ENCODE measurements at places on chromosomes 12 and 14.

DNA sequence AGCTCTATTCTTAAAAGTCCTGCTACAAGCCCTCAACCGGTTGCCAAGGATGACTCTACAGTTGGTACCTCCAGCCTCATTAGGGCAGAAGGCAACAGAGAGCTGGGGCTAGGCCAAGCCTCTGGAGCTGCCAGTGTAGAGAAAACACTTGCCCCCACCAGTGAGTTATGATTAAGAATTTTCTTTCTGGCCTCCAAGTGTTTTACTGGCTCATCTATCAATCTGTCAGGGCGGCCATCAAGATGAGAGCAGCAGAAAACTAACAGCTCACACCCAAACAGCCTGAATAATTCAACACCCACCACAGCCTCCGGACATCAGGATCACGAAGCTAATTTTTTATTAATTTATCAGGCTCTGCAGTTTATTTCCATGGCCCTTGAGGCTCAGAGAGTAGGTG is 40.7 kb upstream of the CMKLR1 start:
- DNase-seq = no peak

- DNase-seq = no peak
Observed at GRCh38 chr14:73237786-73238423, 599 bp downstream of the PAPLN start.

DNA sequence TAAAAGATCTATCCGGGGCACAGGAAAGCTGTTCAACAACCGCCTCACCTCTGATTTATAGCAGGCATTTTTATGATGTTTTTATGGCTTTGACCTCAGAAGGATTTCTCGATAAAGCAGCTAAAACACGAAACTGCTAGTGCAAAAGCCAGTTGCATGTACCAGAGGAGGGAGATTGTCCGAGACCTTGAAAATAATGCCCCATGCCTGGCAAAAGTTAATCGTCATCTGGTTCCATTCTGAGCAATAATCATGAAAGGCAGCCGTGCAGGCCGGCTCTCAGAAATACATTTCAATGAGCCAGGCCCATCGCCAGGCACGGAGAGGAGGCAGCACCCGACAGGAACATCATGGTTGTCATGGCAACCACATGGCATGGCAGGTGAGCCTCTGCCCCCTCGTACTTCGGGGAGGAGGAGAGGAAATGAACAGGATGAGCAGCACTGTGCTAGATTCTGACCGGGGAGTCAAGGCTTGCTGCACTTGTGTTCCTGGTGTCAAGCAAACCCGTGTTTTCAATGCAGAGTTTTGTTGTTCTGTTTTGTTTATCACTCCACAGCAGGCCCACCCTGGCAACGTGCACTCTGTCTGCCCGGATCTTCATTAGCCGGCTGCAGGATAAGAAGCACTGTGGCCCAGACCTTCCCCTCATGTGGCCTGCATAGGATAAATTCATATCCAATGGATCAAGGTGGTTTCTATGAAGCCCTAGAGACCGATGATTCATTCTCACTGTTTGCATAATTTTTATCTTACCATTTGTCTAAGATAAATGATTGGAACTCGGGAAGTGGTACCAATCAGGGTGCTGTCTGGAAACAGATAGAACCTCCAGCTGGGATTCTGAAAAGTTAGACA is 160.2 kb downstream of the RIMBP2 start:
- DNase-seq = no peak

DNA sequence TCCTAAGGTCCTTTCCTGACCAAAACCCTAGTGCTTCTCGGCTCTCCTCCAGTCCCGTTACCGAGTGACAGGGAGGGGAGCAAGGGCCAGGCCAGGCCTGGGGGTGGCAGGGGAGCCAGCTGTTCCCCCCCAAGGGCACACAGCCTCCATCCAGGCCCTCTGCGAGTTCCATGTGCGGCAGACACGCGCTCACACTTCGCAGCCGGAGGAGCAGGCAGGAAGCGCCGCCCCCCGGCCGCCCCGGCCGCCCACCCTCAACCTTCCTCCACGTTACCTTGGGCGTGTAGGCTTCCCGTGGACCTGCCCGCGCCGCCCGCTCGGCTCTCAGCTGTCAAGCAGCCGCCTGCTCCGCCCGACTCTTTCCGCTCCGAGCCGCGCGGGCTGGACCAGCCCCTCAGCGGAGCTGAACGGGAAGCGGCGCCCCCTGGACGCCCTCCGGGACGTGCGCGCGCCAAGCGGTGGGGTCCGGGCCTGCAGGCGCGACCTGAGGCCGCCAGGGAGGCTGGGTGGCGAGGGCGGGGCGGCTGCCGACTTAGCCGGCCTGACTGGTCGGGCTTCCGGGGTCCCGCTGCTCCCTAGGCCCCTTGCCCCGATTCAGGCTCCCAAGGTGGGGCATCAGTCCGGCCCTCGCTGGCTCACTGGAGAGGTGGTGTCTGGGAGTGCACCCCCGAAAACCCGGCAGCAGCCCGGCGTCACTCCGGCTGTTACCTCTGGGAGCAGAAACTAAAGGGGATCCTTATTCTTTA is at the start of gene CRACR2A:
TSS of gene CRACR2A (minus strand) at position 369 of the 746 bp plus-strand sequence. CDS start 56,110 bp downstream, outside the sequence.
- no peak for DNase-seq

GRCh38 chr12:5796171-5796958 is 148.7 kb downstream of the ANO2 start:
- DNase-seq = no peak

- no peak for DNase-seq
Observed at GRCh38 chr14:64834965-64835364, 44.7 kb downstream of the SPTB start.

DNA sequence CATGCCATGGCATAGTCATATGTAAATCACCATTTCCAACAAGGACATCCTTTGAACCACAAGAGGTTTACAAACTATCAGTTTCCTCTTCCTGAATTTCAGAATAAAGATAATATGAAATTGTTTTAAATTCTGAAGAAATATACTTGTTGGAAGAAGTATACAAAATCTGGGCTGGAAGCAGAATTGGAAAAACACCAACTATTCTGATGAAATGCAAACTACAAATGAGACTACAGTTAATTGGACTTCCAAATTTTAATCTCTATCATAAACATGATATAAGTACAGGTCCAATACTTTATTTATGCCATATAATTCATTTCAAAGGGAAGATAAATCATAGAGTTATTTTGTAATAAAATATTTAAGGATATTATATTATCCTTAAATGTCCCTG is 80.1 kb downstream of the NOVA1 start:
- no peak for DNase-seq

- no peak for DNase-seq
Observed at GRCh38 chr14:79570648-79571047, 640.7 kb downstream of the DIO2 start.

DNA sequence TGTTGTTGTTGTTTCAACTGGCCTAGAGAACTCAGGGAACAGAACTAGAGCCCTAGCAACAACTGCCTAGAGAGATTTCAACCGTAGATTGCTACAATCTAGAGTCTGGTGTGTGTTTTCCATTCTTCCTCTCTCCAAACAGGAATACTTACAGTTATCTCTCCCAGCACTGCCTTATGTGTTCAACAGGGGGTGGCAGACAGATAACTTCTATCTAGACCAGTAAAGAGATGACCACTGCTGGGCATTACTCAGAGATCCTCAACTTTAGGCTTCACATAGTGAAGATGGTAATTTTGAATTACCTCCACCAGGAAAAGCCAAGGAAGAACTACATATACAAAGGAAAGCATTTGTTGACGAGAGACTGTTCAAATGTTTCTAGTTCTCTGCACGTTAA is 4.8 kb downstream of the TXNDC16 start:
- DNase-seq = no peak

GRCh38 chr12:54786081-54786480 is 68.2 kb upstream of the MUCL1 start:
- no peak for DNase-seq

GRCh38 chr12:78149459-78149858 is 318.8 kb downstream of the NAV3 start:
- no peak for DNase-seq

DNA sequence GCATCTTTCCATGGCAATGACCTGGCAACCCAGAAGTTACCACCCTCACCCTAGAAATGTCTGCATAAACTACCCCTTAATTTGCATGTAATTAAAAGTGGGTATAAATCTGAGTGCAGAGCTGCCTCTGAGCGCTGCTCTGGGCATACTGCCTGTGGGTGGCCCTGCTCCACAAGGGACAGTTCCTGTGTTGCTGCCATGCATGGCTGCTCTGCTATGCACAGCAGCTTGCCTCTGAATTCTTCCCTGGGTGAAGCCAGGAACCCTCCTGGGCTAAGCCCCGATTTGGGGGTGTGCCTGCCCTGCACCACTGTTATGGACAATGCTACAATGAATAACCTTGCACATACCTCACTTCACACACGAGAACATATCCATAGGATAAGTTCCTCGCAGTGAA is 35.7 kb upstream of the GPR132 start:
- DNase-seq = no peak

- DNase-seq = no peak
Observed at GRCh38 chr14:93733631-93734030, 54.7 kb downstream of the PRIMA1 start.

DNA sequence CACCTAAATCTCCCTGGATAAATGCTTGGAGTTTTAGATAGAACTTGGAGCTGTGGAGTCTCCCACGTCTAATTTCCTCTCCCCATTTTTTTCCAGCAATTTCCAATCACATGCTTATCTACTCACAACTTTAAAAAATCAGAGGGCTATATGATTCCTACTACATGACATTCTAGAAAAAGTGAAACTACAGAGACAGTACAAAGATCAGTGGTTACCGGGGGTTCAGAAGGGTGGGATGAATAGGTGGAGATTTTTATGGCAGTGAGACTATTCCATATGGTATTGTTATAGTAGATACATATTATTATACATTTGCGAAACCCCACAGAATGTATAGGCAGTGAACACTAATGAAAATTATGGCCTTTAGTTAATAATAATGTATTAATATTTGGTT is 35.5 kb downstream of the ATF7 start:
- DNase-seq = no peak

- DNase-seq = no peak
Observed at GRCh38 chr14:89336338-89336737, 80.7 kb downstream of the FOXN3 start.

- DNase-seq = no peak
Observed at GRCh38 chr14:31371646-31372045, 48.7 kb downstream of the HEATR5A start.

GRCh38 chr12:50625029-50625925 is 120.5 kb downstream of the DIP2B start:
- DNase-seq = no peak

- DNase-seq = no peak
Observed at GRCh38 chr14:60977847-60978246, 3.0 kb downstream of the TRMT5 start.

GRCh38 chr14:62156052-62156451 is 393.8 kb downstream of the SNAPC1 start:
- DNase-seq = no peak

GRCh38 chr12:43312991-43313505 is 239.0 kb downstream of the ADAMTS20 start:
- no peak for DNase-seq

GRCh38 chr12:43277651-43278540 is 274.1 kb downstream of the ADAMTS20 start:
- no peak for DNase-seq

DNA sequence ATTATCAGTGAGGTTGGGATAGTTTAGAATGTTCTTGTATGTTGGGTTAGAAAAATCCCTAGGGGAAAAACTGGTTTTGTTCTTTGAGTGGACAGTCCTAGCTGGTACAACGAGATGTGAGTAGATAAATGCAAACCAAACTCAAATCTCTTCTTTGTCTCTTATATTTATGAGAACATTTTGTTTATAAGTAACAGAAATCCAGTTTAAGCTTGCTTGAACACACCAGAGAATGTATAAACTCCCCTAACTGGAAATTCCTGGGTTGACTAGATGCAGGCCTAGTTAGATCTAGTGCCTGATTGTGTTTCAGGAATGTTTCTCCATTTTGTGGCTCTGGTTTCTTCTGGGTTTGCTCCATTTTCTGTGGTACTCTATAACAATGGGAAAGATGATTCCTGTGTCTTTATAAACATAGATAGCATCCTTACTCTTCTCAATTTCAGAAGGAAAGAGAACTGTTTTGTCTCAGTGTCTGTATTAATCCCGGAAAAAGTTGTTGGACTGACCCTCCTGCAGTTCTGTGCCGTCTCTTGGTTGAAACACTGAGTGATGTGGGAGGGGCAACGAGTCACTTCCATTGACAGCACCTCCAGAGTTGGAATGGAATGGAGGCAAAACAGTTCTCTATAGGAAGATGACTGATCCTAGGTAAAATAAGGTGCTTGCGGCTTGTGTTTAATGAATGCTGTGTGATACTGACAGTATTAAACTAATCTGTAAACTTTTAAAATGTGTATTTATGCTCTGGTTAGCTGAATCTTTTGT is 244.8 kb downstream of the TMTC2 start:
- DNase-seq = no peak

DNA sequence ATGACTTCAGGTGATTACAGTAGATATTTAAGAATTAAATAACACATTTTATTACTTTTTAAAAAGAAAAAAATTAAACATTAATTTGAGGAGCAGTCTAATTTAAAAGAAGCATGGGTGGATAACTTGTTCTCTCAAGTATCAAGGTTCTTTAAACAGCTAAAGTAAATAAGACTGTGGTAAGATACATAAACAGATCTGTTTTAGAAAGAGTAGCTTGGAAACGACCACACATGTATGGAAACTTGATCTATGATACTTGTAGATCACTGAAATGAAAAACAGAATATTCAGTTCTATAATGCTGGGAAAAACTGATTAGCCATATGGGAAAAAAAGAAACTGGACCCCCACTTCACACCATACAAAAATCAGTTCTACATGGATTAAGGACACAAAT is 36.0 kb downstream of the TC2N start:
- no peak for DNase-seq

Measured in substantia nigra (tissue), 51 donors.